ENCODE measurements at places on chromosomes 1 and 21.

- no peak for DNase-seq
These were observed 30.3 kb downstream of the UBR4 start for GRCh38 chr1:19179597-19180264.

- no peak for DNase-seq
These were observed 96.0 kb upstream of the PAXBP1 start for GRCh38 chr21:32867597-32867996.

DNA sequence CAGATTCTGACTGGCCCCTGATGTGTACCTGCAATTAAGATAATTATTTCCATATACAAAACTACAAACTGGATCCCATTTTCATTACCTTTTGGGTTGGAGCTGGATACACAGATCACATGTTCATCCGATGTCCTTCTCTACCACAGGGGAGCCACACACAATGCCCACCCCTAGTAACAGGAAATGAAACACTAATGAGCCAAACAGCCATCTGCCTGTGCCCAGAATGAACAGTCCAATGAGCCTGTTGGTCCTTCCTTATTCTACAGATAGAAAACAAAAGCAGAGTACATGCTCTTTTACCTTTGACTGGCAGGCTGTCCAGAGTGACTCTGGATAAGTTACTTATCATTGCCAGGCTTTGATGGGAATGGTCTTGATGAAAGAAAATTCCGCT, 68.6 kb downstream of the SIPA1L2 start:
- DNase-seq: no peak

DNA sequence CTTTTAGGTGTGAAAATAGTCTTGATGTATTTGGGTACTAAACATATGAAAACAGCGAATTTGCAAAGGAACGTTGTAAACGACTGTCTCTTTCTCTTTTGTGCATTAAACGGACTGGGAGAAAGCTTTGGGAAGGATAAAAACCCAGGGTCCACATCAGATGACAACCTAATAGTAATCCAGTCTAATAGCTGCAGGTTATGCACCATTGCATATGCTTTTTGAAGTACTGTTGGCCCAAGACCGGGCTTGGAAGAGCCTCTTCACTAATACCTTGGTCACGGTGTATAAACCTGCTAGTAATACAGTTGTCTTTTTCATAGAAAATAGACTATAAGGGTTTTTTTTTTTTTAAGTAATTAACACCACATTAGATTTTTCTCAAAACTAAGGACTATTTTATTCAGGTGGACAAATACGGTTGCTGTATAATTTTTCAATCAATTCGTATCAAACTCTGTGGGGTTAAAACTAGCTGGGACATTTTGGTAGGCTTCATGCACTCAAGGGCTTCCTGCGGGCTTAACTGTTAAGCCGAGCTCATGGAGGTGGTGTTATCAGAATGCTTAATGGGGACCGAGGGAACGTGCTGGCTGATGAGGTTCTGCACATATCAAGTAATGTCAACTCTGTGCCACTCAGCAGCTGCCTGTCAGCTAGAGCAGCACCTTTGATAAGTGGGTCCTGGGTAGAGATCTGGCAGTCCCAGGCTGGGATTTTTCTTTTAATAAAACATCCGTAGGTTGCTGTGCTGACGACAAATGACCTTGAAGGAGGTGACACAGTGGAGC, 2.1 kb downstream of the RYR2 start:
- no peak for DNase-seq

GRCh38 chr1:27891196-27891889, 19.0 kb downstream of the THEMIS2 start:
- DNase-seq: no peak

GRCh38 chr21:44065428-44065827, 41.8 kb upstream of the PWP2 start:
- no peak for DNase-seq

Data from LoVo (cell line).